ENCODE measurements at places on chromosomes 11 and 22.

GRCh38 chr22:44075670-44076069, 51.6 kb downstream of the PARVB start:
- DNase-seq, result no peak

DNA sequence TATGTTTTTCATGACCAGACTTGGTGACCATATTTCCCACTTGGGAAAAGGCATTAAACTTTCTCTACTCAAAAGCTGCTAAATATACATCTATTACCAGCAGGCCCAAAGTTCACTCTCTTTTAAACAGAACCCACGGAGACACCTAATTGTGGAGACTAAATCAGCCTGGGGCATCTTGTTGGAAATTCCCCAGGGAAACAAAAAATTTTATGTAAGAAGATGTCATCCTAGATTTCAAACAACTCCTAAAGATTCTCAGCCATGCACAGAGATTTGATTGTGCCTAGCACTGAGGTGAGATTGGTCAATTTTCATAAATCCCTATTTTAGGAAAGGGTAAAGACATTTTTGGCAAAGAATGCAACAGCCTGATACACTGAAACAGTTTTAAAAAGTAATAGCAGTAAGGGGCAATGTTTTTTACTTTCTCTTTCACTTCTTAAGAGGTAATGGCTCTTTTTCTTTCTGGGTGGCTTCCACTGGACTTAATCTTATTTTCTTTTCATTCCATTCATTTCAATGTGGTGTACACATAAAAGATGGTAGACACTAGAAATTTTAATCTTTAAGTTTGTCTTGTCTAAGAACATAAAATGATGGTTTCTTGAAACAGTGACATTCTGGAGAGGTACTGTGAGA, 9.6 kb downstream of the OR52N2 start:
- peak; percentile 15 for DNase-seq

DNA sequence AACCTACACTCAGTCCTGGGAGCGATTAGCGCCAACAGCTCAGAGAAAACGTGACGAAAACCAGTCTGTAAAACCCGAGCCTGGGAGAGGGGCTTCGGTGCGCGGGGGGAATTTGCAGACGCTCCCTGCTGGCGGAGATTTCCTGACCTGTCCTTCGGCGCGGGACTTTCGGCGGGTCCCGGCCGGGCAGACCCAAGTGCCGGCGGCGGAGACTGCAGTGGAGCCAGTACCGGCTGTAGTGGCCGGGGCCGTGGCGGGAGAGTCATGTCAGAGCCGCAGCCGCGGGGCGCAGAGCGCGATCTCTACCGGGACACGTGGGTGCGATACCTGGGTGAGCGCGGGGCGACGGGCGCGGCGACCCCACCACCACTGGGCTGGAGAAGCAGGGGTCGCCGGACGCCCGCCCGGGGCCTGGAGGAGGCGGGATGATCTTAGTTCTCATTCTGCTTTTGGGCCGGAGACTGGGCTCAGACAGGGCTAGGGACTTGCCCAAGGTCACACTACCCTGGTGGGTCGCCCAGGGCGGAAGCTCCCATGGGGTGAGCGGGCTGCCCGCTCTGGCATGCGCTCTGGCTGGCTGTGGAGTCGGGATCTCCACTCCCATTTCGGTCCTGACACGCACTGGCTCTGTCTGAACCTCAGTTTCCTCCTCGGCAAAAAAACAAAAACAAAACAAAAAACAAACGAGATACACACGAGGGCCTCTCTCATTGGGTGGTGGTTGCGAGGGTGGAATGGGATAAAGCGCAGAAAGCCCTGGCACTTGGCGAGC, at the start of gene MTFP1:
MTFP1 (plus strand) TSS at position 153 of the 772 bp plus-strand sequence; CDS start at position 265, 112 bp downstream.
- DNase-seq, result peak; percentile 19

GRCh38 chr22:26527574-26528465, 15.5 kb upstream of the TFIP11 start:
- DNase-seq, result no peak

DNA sequence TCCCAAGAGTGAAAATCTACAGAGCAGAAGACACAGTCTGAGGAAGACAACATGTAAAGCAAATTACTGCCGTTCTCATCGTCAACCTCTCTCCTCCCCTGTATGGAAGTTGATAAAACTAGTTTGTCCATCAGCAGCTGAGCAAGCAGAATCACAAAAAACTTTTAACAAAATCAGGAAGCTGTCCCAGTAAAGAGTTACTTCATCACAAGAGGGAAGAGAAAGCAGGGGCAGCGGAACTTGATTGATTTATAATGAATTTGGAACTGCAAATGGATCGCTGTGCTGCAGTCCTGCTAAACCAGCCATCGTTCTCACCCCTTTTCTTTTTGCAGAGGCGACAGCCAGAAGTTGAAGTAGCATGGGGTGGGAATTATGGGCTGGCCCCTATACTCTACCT, 13.7 kb upstream of the UCP3 start:
- DNase-seq, result no peak

DNA sequence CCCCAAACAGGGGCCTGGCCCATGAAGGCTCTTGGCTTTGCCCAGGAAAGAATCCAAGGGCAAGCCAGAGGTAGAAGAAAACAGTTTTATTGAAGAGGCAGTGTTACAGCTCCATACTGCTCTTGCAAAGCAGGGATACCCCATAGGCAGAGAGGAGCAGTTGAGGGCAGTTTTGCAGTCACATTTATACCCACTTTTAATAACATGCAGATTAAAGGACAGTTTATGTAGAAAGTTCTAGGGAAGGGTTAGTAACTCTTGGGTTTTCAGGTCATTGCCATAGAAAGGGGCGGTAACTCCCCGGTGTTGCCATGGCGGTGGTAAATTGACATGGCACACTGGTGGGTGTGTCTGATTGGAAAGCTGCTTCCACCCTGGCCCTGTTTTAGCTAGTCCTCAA, 80.5 kb upstream of the GNAZ start:
- DNase-seq, result no peak

- DNase-seq, result no peak
These were observed 19.7 kb upstream of the RAG2 start for GRCh38 chr11:36617543-36618362.

GRCh38 chr11:86183694-86184093, 60.9 kb upstream of the EED start:
- no peak for DNase-seq

- DNase-seq, result no peak
These were observed 56.8 kb upstream of the LRRC55 start for GRCh38 chr11:57124917-57125316.

DNA sequence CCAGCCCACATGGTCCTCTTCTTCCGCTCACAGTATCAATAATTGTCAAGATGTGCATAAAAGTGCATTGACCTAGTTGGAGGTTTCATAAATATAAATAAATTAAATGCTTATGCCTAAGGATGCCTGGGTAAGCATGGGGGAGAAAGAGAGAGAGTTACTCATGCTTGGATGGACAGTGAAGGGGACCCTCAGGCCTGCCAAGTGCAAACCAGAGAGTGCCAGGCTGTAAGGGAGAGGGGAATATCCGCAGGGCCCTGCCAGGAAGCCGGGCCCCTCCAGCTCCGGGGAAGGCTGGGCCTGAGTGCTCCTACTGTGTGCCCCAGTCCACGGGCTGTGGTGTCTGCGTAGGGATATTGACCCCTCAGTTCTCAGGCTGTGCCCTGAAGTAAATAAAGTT, 214.6 kb downstream of the DSCAML1 start:
- no peak for DNase-seq

DNA sequence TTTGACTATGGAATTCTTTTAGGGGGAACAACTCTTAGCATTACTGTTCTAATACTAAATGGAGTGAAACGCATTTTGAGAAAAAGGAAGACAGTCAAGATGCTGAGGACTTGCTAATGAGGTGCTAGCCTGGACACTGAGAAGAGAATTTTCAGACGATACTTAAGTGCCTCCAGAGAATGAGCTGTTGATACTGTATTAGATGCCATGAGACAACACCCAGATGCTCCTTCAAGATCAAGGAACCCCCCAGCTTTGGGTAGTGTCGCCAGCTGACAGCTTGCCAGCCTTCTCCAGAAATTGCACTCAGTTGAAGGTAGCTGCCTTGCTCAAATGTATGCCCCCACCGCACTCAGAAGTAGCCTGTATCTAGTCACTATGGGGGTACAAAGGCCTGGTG, 52.5 kb upstream of the SLC36A4 start:
- DNase-seq, result no peak

GRCh38 chr11:19508165-19508564, 204.5 kb upstream of the NAV2 start:
- no peak for DNase-seq

- no peak for DNase-seq
These were observed 48.5 kb downstream of the WT1 start for GRCh38 chr11:32386770-32387377.

DNA sequence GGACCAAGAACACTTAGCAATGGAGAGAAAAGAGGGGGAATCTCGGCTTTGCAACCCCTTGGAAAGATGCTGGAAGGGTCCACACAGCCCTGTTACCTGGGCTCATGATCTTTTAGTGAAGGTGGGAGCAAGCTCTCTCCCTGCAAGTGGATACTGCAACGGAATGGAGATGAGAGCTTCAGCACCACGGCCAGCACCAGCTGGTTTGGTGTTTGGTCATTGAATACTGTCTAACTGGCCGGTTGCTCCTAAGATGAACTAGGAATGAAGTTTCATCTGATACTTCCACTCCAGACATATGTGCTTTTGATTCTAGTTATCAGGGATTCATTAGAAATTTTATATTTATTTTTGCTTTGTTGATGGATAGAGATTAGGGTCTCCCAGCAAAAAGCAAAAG, 16.3 kb downstream of the HTR3A start:
- no peak for DNase-seq

- no peak for DNase-seq
These were observed 543.5 kb downstream of the BRD1 start for GRCh38 chr22:49284056-49284784.

- DNase-seq, result no peak
These were observed 185.8 kb upstream of the C11orf87 start for GRCh38 chr11:109236188-109236587.

- DNase-seq, result no peak
These were observed 839.2 kb downstream of the TBC1D22A start for GRCh38 chr22:47601666-47602065.

- no peak for DNase-seq
These were observed 55.5 kb downstream of the MYO7A start for GRCh38 chr11:77183431-77183984.

DNA sequence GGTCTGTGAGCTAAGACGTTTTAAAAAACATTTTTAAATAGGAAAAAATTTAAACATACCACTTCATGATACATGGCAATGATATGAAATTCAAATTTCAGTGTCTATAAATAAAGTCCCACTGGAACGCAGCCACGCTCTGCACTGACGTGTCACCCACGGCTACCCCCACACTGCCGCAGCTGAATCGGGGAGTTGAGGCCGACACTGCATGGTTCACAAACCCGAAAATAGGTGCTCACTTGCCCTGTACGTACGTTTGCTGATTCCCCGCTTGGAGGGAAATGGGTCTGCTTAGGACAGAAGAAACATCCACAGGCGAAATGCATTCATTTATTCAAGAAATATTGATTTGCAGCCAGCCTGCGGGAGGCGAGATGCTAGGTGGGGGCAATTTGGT, 1342.3 kb downstream of the TBC1D22A start:
- no peak for DNase-seq

GRCh38 chr11:31872076-31872443, 60.9 kb upstream of the PAX6 start:
- no peak for DNase-seq

GRCh38 chr11:30342736-30343166, 19.8 kb downstream of the ARL14EP start:
- DNase-seq, result no peak

DNA sequence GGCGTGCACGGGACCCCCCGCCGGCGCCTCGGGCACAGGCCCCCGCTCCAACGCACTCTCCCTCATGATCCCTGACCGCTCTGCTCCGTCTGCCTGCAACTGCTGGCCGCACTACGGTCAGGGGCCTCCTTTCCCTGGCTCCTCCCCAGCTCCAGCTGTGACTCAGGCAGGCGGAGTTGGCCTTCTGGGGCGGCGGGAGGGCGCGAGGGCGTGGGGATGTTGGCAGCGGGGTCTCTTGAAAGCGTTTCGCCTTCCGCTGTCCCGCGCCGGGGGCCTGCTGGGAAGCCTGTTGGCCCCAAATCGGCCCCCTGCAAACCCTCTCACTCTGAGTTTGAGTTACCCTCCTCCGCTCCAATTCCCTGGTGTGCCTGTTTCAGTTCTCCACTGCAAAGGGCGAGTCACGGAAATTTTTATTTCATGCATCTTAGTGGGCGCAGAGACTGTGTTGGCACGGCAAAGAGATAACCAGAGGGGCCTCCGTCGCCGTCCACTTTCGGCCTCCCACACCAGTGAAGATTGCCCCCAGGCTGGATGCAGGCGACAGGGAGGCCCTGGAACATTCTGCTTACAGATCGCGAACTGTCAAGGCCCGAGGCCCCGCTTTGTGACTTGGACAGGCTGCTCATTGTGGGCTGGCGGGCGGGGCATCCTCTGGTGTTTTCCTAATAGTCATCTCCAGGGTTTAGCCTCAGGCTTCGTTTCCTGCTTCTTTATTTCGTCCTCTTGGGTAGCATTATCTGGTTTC, at the start of gene CAVIN3:
CAVIN3 (minus strand) TSS at position 91 of the 745 bp plus-strand sequence; CDS start at position 66, 25 bp downstream.
- no peak for DNase-seq

DNA sequence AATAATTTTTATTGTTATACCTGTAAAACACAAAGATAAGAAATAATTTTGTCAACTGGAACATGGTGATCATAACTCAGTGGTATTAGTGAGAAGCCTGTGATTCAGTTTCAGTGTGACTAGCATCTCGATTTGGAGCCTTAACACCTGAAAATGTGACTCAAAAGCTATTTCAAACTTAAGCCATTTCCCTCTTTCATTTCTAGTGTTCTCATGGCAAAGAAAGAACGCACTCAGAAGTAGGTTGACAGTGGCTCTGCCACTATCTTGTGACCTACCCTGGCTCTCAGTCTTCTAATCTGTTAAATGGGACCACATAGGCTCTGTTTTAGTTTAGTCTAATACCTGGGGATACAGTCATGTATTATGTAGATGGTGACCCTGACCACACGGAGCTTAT, 62.7 kb downstream of the ISX start:
- no peak for DNase-seq

DNA sequence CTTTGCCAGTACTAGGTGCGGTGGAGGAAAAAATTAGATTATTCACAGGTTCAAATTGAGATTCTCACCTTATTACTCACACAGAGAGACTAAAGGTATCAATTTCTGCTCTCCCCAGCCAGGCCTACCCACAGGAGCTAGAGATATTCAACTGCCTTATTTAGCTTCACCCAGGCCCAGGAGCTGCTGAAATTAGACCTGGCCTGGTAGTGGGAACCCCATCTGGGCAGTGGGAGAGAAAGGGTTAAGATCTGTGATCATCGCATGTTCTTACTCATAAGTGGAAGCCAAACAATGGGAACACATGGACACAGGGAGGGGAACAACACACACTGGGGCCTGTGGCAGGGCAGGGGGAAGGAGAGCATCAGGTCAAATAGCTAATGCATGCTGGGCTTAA, 20.9 kb upstream of the MICAL2 start:
- no peak for DNase-seq

DNA sequence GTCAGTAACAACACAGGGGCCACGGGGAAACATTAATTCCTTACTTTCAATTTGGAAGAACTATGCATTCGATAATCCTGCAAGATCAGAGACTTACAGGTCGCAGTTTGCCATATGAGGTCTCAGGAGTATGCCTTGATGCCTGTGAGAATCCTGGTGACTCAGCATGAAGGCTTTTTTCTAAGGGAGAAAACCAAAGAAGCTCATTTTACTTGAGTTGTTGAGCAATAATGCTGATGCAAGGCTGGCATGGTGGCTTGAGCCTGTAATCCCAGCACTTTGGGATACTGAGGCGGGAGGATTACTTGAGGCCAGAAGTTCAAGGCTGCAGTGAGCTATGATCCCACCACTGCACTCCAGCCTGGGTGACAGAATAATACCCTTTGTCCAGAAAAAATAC, 26.6 kb downstream of the ATG16L2 start:
- DNase-seq, result no peak

- DNase-seq, result no peak
These were observed 2.6 kb downstream of the NELL1 start for GRCh38 chr11:20671856-20672546.

Data from stimulated activated naive CD4-positive, alpha-beta T cell (primary cell).